ENCODE measurements at places on chromosomes 12 and 14. TPM values are rescaled to one million over a fixed set of nuclear protein-coding genes. Genes with fewer than 3 reads are reported as not detected.

PTPRQ gene
- 13.3 TPM for polyA plus RNA-seq

VIPAS39 gene
- 38.4 TPM for polyA plus RNA-seq

SLC6A13 gene
- polyA plus RNA-seq: not detected

DNA sequence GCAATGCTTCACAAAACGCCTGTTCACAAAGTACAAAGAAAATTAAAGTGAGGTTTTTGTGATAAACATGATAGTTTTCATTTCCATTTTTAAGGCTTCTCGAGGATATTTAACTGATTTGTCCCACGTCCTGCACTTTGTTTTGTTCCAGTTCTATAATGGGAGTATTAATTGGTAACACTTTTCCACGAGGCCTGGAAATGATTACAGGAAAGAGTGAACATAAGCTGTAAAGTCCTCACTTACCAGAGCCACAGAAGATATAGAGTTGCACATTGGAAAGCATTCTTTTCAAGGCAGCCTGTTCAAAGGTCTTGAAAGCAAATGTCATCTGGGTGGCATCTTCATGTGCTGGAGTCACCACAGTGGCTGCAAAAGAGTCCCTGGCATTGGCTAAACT is 1236.6 kb downstream of the BCL11B start:
- DNase-seq: no peak

DNA sequence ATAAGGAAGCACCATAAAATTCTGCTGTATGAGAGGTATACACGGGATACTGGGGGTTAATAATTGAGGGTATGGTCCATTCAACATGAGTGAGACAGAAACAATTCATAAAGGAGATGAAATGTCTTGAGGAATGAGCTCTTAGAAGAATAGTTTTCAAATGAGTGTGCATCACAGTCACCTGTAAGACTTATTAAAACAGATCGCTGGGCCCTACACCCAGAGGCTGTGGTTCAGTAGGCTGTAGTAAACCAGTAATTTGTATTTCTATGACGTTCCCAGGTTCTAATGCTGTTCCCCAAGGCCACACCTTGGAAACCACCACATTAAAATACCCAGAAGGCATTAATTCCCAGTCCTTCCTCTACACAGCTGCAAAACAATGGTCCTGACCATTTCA is 49.6 kb downstream of the CAND1 start:
- no peak for DNase-seq

GRCh38 chr14:90575336-90575735 is 178.5 kb downstream of the CALM1 start:
- no peak for DNase-seq

- no peak for DNase-seq
Observed at GRCh38 chr14:99389174-99389826, 91.4 kb downstream of the SETD3 start.

- no peak for DNase-seq
Observed at GRCh38 chr12:47725893-47726292, 603 bp upstream of the ENDOU start.

- no peak for DNase-seq
Observed at GRCh38 chr14:98207415-98207814, 1064.6 kb downstream of the BCL11B start.

DNA sequence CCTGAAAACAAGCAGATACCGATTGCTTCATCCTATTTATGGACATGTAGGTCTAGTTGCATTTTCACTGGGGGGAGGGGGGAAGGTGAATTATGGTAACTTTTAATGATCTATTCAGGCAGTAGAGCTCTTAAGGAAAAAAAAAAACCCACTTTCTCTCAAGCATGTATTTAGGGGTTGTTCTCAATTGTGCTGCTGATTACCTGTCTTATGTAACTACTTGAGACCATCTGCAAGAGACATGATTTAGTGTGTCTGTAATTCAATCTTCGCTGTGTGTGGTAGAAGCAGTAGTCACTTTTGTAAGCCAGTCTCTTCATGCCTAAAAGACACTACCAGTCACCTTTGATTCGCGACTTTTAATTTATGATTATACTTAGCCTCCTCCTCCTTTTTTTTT is 8.9 kb downstream of the CALM1 start:
- no peak for DNase-seq

DNA sequence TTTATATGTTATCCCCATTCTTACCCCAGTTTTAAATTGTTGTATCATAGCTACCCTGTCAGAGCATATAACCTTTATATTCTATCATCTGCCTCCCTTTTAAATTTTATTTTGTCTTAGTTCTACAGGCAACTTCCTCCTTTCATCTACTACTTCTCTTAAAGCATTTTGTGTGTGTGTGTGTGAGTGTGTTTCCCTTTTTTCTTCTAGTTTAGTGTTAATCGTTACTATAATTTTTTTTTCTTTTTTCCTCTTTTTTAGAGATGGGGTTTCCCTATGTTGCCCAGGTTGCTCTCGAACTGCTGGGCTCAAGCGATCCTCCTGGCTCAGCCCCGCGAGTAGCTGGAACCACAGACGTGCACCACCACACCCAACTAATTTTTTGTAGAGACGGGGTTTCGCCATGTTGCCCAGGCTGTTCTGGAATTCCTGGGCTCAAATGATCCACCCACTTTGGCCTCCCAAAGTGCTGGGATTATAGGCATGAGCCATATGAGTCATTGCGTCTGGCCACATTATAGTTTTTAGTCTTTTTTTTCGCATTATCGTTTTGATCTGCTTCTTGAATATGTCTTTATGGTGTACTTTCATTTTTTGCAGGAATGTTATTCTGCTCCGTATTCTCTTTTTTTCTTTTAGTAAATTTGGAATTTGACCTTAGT is 33.1 kb upstream of the FBXO34 start:
- no peak for DNase-seq
